ENCODE measurements at places on chromosomes 12 and 14.

- DNase-seq: no peak
Measured at GRCh38 chr14:51479584-51480325, 172.0 kb upstream of the FRMD6 start.

DNA sequence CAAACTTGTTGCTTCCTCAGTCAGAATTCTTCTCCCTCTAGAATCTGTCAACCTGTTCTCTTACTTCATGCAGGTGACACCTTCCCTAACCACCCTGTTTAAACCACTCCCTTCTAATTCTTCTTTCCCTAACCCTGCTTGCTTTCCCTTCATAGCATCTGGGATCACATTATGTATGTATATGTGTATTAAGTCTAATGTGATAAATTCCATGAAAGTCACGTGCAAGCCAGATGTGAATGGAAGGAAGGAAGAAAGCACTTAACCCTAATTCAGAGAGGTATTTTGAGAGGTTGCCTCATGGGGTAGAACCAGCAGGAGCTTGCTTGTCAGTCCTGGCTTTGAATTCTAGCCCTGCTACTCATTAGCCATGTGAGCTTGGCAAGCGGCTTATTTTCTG lies 340.0 kb downstream of the TRHDE start:
- DNase-seq: no peak

DNA sequence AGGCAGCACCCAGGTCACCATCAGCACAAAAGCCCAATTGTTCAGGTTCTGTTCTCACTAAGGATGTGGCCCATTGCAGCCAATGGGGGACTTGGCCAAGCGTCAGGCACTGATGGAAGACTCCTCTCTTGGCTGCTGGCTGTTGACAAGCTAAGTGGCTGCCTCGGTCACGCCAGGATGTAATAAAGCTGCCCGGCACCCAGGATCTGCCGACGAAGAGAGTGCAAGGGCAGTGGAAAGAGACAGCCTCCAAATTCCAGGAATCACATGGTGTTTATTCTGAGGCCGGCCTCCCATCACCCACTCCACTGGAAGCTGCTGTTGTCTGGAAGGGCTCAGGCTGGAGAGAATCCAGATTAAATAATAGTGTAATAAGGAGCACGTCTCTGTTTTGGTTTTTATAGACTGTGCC lies 451.8 kb upstream of the TBX3 start:
- no peak for DNase-seq

DNA sequence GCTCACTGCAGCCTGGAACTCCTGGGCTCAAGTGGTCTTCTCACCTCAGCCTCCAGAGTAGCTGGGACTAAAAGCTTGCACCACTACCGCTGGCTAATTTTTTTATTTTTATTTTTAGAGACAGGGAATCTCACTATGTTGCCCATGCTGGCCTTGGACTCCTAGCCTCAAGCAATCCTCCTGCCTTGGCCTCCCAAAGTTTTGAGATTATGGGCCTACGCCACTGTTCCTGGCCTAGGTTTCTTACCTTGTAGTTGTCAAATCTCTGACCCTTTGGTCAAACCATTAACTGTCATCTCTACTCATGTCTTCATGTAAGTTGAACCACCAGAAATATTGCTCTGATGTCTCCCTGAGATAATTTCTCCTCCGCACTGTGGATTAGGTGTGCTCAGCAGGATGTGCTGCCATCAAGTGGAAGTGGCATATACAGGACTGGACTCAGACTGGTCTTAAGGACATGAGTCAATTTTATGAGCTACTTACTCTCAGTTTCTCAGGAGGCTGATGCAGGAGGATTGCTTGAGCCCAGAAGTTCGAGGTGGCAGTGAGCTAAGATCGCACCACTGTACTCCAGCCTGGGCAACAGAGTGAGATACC lies 28.5 kb downstream of the ACTR6 start:
- no peak for DNase-seq

DNA sequence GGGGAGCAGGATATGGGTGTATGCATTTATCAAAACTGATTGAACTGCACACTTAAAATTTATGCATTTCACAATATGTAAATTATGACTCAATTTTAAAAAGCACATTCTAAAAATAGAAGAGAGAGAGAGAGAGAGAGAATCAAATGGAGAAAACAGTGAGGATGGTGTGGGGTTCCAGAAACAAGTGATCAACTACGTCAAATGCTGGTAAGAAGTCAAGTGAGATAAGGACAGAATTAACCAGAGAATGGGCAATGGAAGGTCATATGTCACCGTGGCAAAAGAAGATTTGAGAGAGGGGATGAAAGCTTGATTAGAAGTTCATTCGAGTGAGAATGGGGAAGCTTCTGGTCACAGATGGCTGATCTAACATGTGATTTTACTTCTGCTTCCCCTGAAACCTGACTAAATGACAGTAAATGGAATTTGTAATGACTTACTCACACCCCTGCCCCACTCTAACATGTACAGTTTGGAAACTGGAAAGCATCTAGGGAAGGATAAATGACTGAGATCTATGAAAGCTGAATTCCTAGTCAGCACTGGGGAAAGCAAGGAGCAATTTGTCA lies 276.5 kb upstream of the AMIGO2 start:
- no peak for DNase-seq

DNA sequence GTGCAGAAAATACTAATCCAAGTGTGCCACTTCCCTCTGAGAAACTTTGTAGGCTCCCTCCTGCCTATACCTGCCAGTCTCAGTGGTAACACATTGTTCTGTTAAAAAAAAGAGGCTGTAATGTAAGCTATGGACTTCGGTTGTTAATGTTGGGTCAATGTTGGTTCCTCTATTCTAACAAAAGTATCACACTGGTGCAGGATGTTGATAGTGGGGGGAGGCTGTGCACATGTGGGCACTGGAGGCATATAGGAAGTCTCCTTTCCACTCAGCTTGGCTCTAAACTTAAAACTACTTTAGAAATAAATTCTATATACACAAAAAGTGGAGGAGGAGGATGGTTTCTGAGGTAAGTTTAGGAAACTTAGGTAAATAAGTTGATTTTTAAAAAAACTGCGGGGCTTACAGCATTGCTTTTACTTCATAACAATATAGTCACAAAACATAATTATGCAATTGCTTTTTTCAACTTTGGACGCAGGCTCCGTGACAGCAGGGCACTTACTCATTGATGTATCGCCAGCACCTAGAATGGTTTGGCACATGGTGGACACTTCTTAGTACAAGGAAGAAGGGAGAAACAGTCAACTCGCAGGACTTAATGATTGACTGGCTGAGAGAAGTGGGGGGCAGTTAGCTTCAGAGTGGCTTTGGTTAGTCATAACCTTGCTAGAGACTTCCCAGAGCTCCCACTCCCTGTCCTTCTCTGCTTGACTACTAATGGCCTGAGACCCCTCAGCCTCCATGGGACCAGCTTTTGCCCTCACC lies 7.9 kb upstream of the NYNRIN start:
- DNase-seq: no peak

DNA sequence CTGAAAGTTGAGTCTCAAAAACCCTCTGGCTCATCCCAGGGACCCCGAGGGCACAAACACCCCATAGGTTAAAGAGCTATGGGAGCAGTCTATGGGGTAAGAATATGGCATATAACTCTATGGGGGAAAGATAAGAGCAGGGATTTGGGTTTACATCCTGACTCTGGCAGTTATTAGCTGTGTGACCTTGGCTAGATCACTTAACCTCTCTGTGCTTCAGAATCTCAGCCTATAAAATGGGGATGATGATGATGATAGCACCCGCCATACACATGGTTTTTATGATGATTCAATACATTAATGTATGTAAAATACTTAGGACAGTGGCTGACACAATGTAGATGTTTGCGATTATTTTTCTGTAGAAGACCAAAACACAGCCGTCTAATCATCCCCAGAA lies 26.2 kb downstream of the IRF2BPL start:
- DNase-seq: no peak

- DNase-seq: no peak
Measured at GRCh38 chr14:44565968-44566367, 58.9 kb upstream of the FSCB start.

DNA sequence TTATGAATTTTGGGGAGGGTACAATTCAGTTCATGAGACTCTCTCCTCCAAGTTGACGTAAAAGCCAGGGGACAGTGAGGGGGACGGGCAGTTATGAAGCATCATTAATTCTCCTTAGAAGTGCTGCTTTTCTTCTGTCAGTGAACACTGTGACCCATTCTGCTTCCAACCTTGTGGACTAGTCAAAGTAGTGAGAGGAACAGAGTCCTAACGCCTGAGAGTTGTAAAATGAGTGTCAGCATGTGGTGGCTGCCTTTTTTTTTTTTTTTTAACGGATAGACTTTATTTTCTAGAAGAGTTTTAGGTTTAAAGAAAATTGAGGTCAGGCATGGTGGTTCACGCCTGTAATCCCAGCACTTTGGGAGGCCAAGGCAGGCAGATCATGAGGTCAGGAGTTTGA lies 15.5 kb downstream of the RESF1 start:
- no peak for DNase-seq

DNA sequence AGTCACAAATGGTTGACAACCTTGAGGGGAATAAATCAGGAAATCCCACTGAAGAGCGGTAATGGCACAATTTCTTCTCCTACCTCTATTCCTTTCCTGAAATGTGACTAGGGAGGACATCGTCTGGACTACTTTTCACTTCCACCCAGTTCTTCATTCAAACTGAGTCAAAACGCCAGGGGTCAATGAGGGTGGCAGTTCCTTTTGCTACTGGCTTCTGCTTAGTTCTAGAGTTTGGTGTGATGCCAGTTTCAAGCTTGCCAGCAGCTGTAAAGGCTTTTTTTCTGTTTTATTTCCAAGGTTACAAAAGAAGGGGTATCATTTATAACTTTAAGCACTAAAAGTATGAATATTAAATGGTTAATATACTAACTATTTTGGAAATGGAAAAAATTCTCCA lies 286.5 kb downstream of the SOX5 start:
- DNase-seq: no peak

DNA sequence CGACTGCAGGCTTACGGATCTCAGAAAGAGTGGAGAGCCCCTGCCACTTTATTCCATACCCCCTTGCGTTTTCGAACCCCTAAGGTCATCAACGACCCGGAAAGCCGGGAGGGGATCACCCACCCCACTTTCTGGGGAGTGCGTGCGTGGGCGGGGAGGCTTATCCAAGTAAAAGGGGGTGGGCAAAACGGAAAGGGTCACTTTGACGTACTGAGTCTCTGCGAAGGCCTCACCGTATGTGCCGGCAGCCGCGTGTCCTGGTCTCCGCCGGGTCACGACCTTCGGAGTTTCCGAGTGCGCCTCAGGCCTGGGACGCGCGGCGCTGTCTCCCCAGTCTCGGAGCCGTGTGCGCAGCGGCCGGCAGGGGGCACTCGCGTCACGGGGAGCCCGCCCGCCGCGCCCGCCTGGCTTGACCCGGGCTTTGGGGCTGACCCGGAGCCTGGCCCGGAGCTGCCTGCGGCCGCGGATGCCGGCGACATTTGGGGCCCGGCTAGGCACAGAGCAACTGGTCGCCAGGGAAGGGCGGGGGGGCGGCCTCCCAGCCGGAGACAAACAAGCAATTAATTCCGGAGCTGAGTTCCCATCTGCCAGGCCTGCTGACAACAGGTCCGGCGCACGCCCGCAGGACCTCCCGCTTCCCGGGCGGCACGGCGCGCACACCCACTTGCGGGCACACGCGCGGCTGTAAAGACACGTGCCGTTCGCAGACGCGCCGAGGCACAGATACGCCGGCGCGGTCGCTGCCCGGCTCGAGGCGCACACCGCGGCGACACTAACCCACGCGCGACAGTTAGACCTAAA lies 890 bp upstream of the KIF26A start:
- peak; percentile 19 for DNase-seq

DNA sequence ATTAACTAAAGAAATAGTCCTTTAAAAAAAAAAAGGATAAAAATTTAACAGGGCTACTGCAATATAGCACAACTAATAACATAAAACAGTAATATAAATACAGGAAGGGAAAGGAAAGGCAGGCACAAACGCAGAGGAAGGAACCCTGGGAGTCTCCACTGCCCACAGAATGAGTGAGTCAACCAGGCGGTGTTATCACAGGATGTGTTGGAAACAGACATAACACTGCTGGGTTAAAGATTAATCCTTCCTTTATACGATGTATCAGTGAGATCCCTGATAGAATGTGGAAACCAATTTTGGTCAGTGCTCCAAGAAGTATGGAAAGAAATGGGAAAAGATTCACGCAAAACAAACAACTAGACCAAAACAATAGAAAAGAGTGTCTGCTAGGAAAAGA lies 47.9 kb downstream of the FGD6 start:
- DNase-seq: no peak

GRCh38 chr12:55746913-55747231 lies 4.0 kb downstream of the GDF11 start:
- DNase-seq: no peak

- no peak for DNase-seq
Measured at GRCh38 chr14:36973806-36974442, 198.5 kb downstream of the SLC25A21 start.

- no peak for DNase-seq
Measured at GRCh38 chr12:107448198-107448597, 237.4 kb upstream of the PWP1 start.

DNA sequence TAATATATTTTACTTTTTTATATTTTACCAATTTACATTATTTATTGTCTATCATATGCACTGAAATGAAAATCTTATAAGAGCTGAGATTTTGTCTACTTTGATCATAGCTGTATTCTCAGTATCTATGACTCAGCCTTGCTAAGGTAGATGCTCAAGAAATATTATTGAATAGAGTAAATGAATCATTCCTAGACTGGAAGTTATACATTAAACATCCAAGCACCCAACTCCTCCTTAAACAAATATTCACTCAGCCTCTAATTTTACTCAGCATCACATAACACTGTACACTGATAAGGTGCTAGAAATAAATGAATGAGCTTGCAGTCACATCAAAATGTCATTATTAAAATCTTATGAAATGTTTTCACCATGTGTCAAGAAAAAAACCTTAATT lies 1424.9 kb downstream of the LRFN5 start:
- DNase-seq: no peak

GRCh38 chr14:101134851-101135433 lies 231.4 kb upstream of the RTL1 start:
- no peak for DNase-seq
